ENCODE measurements at places on chromosomes 6 and 20. TPM values are rescaled to one million over a fixed set of nuclear protein-coding genes. Genes with fewer than 3 reads are reported as not detected.

The TINAG gene
- not detected for total RNA-seq

The GNMT gene
- 0.36 TPM for total RNA-seq

The GJA10 gene
- total RNA-seq = not detected

The SRSF12 gene
- 0.09 TPM for total RNA-seq

The DNAH8 gene
- 0.08 TPM for total RNA-seq

The DDR1 gene
- 41.9 TPM for total RNA-seq

The PRDM13 gene
- total RNA-seq = not detected

The SDHAF4 gene
- total RNA-seq = 8.0 TPM

The ASXL1 gene
- total RNA-seq = 85.9 TPM

The SLC26A8 gene
- total RNA-seq = not detected

The GTSF1L gene
- not detected for total RNA-seq

The FERMT1 gene
- 8.8 TPM for total RNA-seq

The HSPA12B gene
- 0.18 TPM for total RNA-seq

The PRKN gene
- 2.0 TPM for total RNA-seq

The SLPI gene
- 0.63 TPM for total RNA-seq

The BCAS1 gene
- 2.3 TPM for total RNA-seq

The TBC1D20 gene
- total RNA-seq = 34.4 TPM
